ENCODE measurements at places on chromosomes 7 and 10. TPM values are rescaled to one million over a fixed set of nuclear protein-coding genes. Genes with fewer than 3 reads are reported as not detected.

GRCh38 chr7:979886-980571 lies 3.0 kb upstream of the CYP2W1 start:
- H3K4me1 ChIP-seq: no peaks in the 10 kb centered on the region
- no peak overlapping the region for H3K4me3 ChIP-seq
- H3K27me3 ChIP-seq: no peaks in the 10 kb centered on the region
- no peaks in the 10 kb centered on the region for H3K36me3 ChIP-seq
- no peak for DNase-seq
- H3K27ac ChIP-seq: no peak overlapping the region

DNA sequence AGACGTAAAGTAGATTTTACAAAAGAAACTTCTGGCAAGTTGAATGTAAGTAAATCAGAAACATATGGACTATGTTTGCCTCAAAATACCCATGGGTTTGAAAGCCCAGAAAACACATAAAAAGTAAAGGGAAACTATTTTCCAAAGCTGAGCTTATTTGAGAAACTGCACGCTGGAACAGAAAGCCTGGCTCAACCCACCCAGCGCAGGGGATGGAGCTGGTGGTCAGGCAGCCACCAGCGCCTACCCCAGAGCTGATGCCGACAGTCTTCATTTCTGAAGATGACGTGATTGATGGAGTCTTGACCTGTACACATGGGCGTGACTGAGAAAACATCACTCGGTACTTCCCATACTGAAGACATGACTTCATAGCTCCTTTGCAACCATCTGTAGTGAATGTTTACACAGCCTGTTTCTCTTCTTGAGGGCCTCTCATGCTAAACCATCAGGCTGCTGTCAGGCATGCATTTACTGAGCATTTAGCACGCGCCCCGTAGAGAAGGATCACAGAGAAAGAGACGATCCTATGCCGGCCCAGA lies 232.6 kb upstream of the AUTS2 start:
- no peak for DNase-seq
- H3K4me3 ChIP-seq: no peak overlapping the region
- no peaks in the 10 kb centered on the region for H3K36me3 ChIP-seq
- H3K4me1 ChIP-seq: no peaks in the 10 kb centered on the region
- H3K27ac ChIP-seq: no peak overlapping the region

- H3K27ac ChIP-seq: no peak overlapping the region
- no peak overlapping the region for H3K4me3 ChIP-seq
- no peaks in the 10 kb centered on the region for H3K27me3 ChIP-seq
- no peak for DNase-seq
- H3K36me3 ChIP-seq: no peaks in the 10 kb centered on the region
These were observed 31.3 kb downstream of the RABGEF1 start for GRCh38 chr7:66771795-66772194.

GRCh38 chr10:71448146-71448545 lies 51.4 kb downstream of the CDH23 start:
- no peak overlapping the region for H3K4me3 ChIP-seq
- no peaks in the 10 kb centered on the region for H3K36me3 ChIP-seq
- no peaks in the 10 kb centered on the region for H3K4me1 ChIP-seq
- no peak overlapping the region for H3K27ac ChIP-seq
- H3K27me3 ChIP-seq: no peaks in the 10 kb centered on the region
- DNase-seq: no peak

DNA sequence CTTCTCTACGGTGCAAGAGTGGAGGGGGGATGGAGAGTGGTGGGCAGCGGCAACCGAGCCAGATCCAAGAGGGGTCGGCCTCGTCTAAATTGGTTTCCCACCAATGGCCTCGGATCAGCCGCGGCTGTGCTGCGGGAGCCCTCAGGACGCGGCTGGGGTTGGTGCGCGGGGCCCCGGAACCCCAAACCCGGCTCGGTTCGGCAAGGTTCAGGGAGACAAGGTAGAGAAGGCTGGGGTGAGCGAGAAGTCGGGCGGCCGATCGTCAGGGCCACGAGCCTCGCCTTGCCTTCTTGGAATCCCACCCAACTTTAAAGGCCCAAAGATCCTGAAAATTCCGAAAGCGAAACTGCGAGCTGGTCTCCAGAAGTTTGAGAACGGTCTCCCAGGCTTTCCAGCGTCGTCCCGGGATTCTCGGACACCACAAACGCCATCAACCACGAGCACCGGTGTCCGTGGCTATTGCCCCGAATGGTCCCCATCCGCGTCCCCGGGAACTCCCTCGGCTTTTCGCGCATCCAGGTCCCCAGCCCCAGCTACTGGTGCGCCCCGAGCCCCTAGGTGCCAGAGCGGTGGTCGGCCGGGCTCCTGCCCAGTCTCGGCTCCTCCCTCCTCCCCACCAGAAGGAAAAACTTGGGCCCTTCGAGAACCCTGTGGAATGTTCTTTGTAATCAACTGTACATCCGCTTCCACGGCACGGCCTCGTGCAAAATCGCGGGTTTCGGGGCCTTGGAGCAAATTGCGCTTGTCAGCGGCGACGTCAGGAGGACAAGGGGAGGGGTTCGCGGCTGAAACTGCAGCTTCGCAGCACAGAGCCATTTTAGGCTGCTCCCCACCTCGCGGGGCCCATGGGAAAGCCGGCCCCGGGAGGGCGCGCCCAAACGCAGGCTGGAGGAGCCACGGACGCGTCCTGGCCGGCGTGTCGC lies 3.2 kb downstream of the SFMBT2 start:
- H3K36me3 ChIP-seq: no peaks in the 10 kb centered on the region
- DNase-seq: peak; percentile 50
- peak overlapping the region; percentile 68 for H3K27ac ChIP-seq
- H3K4me3 ChIP-seq: peak overlapping the region; percentile 68

DNA sequence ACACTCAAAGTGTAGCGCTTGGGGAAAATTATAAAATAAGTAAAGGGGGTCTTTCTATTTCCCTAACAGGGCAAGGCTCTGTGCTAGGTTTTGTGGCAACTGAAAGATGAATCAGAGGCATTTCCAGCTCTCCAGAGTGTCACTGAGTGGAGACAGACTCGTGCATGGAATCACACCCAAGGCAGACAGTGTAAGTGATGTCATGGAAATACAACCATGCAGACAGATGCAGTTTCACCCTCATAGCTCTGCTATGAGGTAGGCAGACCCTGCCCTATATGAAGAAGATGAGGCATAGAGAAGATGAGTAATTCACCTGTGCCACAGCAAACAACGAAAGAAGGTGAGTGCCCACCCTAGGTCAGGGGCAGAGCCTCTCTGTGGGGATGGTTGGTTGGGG lies 57.2 kb upstream of the PITRM1 start:
- H3K4me3 ChIP-seq: no peak overlapping the region
- no peaks in the 10 kb centered on the region for H3K4me1 ChIP-seq
- no peak for DNase-seq
- H3K27me3 ChIP-seq: no peaks in the 10 kb centered on the region

OGDHL gene
- total RNA-seq: 1.7 TPM

DNA sequence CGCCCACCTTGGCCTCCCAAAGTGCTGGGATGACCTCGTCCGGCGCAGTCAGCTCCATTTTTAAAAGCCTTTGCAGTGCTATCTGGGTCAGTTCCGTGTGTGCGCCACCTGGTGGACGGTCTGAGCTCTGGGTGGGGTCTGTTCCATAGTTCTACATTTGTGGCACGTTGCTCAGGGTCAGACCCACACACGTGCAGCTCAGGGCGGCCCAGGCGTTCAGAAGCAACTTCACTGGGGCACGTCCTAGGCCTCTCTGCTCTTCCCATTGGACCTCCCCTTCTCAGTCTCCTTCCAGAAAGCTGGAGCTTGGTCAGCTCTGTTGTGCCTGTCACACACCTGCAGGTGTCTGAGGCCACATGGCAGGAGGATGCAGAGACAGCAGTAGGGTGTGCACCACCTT lies 137.9 kb downstream of the DNAJB6 start:
- H3K27me3 ChIP-seq: no peaks in the 10 kb centered on the region
- DNase-seq: no peak
- no peaks in the 10 kb centered on the region for H3K4me1 ChIP-seq

- no peaks in the 10 kb centered on the region for H3K27me3 ChIP-seq
- H3K4me3 ChIP-seq: no peak overlapping the region
- no peak for DNase-seq
- H3K27ac ChIP-seq: no peak overlapping the region
- no peaks in the 10 kb centered on the region for H3K36me3 ChIP-seq
These were observed 66.1 kb downstream of the ADD3 start for GRCh38 chr10:110073896-110074295.
